ENCODE measurements at places on chromosomes 16 and 17. TPM values are rescaled to one million over a fixed set of nuclear protein-coding genes. Genes with fewer than 3 reads are reported as not detected.

Gene EPX
- total RNA-seq: not detected

Gene KRTAP9-8
- total RNA-seq: not detected

Gene MYH2
- not detected for total RNA-seq

Gene CD19
- total RNA-seq: 0.74 TPM

Gene KRTAP4-1
- not detected for total RNA-seq

Gene CCDC200
- not detected for total RNA-seq

Gene CPHXL2
- total RNA-seq: not detected

DNA sequence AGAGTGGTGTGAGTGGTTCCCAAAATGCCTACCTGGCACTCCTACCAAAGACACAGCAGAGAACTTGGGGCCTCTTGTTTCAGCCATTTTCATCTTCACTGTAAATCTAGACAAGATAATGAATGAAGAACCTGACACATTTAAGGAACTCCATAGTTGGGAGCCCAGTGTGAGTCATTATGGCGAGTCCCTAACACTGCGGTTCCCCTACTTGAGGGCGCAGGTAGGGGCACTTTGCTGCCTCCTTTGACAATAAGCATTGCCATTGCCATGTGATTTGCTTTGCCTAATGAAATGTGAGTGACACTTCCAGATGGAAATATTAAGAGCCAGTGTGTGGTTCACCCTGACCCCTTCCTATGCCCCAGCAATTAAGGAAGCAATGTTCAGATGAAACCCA, 517.6 kb downstream of the MAF start:
- peak; percentile 49 for DNase-seq
- no peaks in the 10 kb centered on the region for H3K27me3 ChIP-seq
- H3K27ac ChIP-seq: peak overlapping the region; percentile 59

GRCh38 chr17:20276421-20276820, 190.9 kb downstream of the LGALS9B start:
- H3K4me3 ChIP-seq: no peak overlapping the region
- H3K27me3 ChIP-seq: no peaks in the 10 kb centered on the region
- H3K36me3 ChIP-seq: no peaks in the 10 kb centered on the region
- H3K4me1 ChIP-seq: peaks cover 90% of the 10 kb centered on the region

DNA sequence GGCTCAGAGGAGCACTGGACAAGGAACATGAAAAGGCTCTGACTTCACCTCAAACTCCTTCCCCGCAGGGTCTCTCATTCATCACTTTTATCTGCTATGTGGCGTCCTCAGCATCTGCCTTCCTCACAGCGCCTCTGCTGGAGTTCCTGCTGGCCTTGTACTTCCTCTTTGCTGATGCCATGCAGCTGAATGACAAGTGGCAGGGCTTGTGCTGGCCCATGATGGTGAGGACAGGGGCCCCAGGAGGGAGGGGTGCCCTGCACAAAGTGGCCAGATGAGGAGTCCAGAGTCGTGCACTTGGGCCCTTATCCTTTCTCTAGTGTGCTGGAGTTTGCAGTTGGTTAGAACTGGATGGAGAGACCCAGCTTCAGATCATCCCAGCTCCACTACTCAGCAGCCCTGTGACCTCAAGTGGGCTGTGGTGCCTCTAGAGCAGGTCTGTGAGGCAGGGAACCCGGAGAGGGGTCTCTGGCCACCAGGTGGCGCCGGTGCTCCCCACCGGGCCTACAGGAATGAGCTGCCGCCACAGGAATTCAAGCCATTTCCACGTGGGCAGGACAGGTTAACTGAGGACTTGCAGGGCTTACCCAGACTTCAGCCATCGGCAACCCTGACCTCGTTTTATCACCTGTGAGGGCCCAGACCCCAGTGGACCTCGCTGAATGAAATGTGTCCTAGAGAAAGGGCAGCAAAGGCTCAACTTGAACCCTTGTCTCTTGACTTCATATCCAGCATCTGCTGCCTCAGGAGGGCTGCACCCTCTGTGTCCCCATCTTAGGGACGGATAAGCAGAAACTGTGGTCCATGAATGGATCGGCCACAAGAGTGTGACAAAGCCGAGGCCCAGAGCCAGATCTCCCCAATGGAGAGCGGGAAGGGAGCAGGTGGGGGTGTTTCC, 4.0 kb downstream of the CMTM3 start:
- H3K27ac ChIP-seq: peak overlapping the region; percentile 78
- no peaks in the 10 kb centered on the region for H3K27me3 ChIP-seq
- H3K4me3 ChIP-seq: no peak overlapping the region
- peaks cover 46% of the 10 kb centered on the region for H3K36me3 ChIP-seq
- peak; percentile 92 for DNase-seq

DNA sequence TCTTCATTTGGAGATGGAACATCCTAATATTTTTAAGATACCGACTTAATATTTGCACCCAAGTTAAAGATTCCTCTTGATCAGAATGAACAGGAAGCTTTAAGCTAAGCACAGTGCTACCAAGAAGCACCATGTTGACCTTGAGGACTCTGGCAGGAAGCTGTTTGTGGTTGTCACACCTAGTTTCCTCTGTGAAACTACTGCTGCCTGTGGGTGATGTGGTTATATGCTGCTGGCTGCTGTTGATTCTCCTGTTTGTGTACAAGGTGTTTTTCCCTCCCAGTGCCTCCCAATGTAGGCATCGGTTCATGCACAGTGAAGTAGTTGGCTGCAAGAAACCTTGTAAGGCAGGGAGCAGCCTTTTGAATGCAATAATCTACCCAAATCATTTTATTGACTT, 23.4 kb downstream of the RBL2 start:
- H3K27me3 ChIP-seq: no peaks in the 10 kb centered on the region
- H3K4me1 ChIP-seq: peaks cover 83% of the 10 kb centered on the region
- peaks cover 66% of the 10 kb centered on the region for H3K36me3 ChIP-seq
- H3K4me3 ChIP-seq: peak overlapping the region; percentile 39

DNA sequence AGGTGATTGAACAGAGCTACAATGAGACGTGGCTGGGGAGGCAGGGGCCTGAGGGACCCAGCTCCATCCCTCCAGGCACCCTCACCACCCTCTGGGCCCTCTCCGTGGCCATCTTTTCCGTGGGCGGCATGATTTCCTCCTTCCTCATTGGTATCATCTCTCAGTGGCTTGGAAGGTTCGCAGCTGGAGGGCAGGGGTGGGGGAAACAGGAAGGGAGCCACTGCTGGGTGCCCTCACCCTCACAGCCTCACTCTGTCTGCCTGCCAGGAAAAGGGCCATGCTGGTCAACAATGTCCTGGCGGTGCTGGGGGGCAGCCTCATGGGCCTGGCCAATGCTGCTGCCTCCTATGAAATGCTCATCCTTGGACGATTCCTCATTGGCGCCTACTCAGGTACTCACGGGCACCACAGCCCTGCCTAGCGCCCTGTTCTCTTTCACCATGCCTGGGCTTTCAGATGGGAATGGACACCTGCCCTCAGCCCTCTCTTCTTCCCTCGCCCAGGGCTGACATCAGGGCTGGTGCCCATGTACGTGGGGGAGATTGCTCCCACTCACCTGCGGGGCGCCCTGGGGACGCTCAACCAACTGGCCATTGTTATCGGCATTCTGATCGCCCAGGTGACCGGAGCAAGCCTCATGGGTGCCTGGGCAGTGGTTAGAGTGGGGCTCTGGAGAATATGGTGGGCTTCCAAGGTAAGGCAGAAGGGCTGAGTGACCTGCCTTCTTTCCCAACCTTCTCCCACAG, 2.1 kb downstream of the SLC2A4 start:
- no peak overlapping the region for H3K4me3 ChIP-seq
- no peak for DNase-seq
- H3K4me1 ChIP-seq: peaks cover 21% of the 10 kb centered on the region

- DNase-seq: no peak
- no peaks in the 10 kb centered on the region for H3K36me3 ChIP-seq
- H3K27ac ChIP-seq: no peak overlapping the region
Observed at GRCh38 chr16:57341441-57342303, 16.9 kb upstream of the CCL22 start.

DNA sequence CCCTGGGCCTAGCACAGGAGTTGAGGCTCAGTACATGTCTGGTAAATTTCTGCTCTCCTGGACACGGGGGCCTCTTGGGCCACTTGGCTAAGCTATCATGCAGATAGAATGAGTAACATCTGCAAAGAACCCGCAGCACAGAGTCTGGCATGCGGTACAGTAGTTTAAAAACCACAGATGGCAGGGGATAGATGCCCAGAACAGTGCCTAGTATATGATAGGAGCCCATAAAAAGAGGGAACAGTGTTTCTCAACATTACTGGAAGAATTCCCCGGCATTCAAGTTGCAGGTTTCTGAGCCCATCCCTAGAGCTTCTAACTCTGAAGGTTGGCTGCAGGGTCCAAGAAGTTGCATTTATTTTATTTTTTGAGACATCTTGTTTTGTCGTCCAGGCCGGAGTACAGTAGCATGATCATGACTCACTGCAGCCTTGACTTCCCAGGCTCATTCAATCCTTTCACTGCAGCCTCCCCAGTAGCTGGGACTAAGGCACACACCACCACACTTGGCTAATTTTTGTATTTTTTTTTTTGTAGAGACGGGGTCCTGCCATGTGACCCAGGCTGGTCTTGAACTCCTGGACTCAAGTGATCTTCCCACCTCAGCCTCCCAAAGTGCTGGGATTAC, 5.8 kb downstream of the CDIPT start:
- H3K4me1 ChIP-seq: peaks cover 18% of the 10 kb centered on the region
- DNase-seq: no peak
- H3K4me3 ChIP-seq: no peak overlapping the region
- peaks cover 14% of the 10 kb centered on the region for H3K36me3 ChIP-seq
- H3K27me3 ChIP-seq: no peaks in the 10 kb centered on the region

DNA sequence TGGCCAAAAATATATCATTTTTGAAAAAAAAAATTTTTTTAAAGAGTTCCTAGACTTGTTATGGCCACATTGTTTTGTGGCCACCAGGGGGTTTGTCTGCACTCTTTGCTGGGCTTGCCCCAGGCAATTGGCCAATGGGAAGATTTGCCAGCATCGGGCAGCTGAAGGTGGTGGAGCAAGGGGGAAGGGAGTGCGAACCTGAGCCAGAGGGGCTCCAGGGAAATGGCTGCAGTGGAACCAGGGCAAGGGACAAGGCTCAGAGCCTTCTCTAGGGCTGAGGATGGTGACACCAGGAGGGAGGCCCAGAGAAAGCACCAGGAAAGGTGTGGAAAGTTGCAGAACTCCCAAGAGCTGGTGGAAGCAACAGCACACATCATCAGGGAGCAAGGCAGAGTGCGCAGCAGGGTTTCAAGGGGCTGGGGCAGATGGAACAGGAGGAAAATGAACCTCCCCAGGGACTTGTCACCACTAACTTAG, 15.5 kb upstream of the CMIP start:
- H3K36me3 ChIP-seq: no peaks in the 10 kb centered on the region
- no peak overlapping the region for H3K4me3 ChIP-seq
- H3K27me3 ChIP-seq: no peaks in the 10 kb centered on the region

DNA sequence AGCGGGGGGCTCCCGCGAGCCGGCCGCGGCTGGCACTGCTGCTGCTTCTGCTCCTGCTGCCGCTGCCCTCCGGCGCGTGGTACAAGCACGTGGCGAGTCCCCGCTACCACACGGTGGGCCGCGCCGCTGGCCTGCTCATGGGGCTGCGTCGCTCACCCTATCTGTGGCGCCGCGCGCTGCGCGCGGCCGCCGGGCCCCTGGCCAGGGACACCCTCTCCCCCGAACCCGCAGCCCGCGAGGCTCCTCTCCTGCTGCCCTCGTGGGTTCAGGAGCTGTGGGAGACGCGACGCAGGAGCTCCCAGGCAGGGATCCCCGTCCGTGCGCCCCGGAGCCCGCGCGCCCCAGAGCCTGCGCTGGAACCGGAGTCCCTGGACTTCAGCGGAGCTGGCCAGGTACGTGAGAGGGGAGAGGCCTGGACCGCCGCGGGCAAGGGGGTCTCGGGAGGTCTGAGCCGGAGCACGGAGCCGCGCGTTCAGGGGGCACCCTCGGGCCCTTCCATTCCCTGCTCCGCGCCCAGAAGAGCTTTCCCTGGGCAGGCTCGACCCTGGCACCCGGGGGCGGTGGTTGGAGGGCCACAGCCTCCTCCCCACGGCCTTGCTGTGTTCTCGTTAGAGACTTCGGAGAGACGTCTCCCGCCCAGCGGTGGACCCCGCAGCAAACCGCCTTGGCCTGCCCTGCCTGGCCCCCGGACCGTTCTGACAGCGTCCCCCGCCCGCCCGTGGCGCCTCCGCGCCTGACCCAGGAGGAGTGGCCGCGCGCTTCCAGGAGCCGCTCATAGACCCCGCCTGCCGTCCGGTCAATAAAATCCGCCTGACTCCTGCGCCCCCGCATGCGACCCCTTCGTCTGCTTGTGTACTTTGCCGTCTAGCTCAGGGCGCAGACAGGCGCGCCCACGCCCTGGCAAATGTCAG, 591 bp downstream of the NPW start:
- peak; percentile 41 for DNase-seq
- H3K27me3 ChIP-seq: peaks cover 22% of the 10 kb centered on the region
- no peak overlapping the region for H3K27ac ChIP-seq
- H3K4me3 ChIP-seq: no peak overlapping the region
- peaks cover 15% of the 10 kb centered on the region for H3K4me1 ChIP-seq
- H3K36me3 ChIP-seq: no peaks in the 10 kb centered on the region

- H3K27ac ChIP-seq: no peak overlapping the region
- DNase-seq: no peak
- H3K4me3 ChIP-seq: no peak overlapping the region
- no peaks in the 10 kb centered on the region for H3K36me3 ChIP-seq
- no peaks in the 10 kb centered on the region for H3K27me3 ChIP-seq
Observed at GRCh38 chr16:12268606-12269005, 292.1 kb downstream of the SNX29 start.

GRCh38 chr17:79745641-79746105, 14.9 kb downstream of the ENPP7 start:
- peak overlapping the region; percentile 29 for H3K4me3 ChIP-seq
- DNase-seq: no peak
- H3K4me1 ChIP-seq: peaks cover 21% of the 10 kb centered on the region
- no peaks in the 10 kb centered on the region for H3K36me3 ChIP-seq
- H3K27ac ChIP-seq: peak overlapping the region; percentile 67

GRCh38 chr16:56121156-56121500, 70.2 kb upstream of the GNAO1 start:
- H3K4me3 ChIP-seq: no peak overlapping the region
- no peak overlapping the region for H3K27ac ChIP-seq
- no peaks in the 10 kb centered on the region for H3K4me1 ChIP-seq

GRCh38 chr16:4790261-4790660, 2.1 kb upstream of the SEPTIN12 start:
- H3K27ac ChIP-seq: no peak overlapping the region
- peaks cover 2% of the 10 kb centered on the region for H3K27me3 ChIP-seq
- H3K36me3 ChIP-seq: no peaks in the 10 kb centered on the region
- no peak overlapping the region for H3K4me3 ChIP-seq
- H3K4me1 ChIP-seq: no peaks in the 10 kb centered on the region

Measured in activated CD4-positive, alpha-beta T cell treated with anti-CD3 and anti-CD28 coated beads for 36 hours (primary cell).